ENCODE measurements at places on chromosomes 4 and X.

- no peak for DNase-seq
Observed at GRCh38 chr4:62235911-62236310, 1035.8 kb downstream of the ADGRL3 start.

DNA sequence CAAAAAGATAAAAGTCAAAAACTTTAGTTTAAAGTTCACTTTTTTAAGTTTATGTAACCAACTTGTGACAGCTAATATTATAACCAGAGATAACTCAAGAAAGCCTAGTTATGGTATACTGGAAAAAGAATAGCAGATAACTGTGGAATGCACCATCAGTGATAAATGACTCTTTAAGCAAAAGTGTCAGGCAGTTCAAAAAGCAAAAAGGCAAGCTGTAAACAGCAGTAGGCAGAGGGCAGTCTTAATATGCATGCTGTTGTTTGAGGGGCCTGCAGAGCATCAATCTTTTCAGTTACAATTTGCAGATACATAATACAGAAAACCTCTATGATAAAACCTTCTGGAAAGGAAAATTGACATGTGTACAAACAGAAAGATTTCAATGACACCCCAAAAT is 81.8 kb upstream of the JADE1 start:
- DNase-seq, result no peak

DNA sequence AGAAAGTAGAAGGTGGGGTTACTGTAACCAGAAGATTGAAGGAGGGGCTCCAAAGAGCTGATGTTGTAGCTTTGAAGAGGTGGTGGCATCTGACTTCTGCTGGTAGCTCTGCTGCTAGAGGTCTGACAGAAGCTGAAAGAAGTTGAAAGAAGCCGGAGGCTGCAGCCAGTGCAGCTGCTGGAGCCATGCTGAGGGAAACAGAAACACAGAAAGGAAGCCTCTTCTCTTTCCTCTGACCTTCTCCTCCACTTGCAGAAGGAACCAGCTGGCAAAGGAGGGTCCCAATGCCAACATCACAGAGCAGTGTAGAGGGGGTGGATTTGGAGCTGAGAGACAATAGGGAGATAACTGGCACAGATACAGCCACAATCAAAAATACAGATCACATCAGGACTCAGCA is 89.3 kb upstream of the HHIP start:
- no peak for DNase-seq

GRCh38 chr4:26583538-26583864 is 383 bp upstream of the TBC1D19 start:
- DNase-seq, result peak; percentile 45

- DNase-seq, result no peak
Observed at GRCh38 chrX:32572644-32573043, 638.7 kb downstream of the DMD start.

DNA sequence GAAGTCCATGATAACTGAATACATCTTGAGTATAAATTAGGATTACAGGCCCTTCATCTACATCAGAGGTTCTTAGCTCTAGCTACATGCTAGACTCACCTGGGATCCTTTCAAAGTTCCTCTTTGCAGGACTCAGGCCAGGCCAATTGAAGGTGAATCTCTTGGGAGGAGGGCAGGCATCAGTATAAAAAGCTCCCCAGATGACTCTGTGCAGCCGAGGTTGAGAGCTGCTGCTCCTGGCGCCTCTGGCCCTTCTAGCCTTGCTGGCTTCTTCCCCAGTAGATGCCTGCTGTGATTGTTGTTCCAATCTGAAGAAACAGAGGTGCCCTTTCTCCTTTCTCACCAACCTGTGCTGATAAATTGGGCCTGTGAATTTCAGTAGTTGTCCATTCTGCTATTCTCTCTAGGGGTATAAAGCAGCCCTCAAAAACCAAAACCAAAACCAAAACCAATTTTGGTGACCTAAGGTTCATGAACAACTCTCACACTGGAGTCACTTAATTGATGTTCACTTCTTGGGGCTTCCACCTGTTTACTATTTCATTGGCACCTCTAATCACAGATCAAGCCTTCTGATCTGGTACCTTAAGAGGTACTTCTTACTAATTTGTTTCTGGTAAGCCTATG is 78.7 kb downstream of the SUPT20HL2 start:
- no peak for DNase-seq

GRCh38 chr4:80726471-80726870 is 304.0 kb upstream of the BMP3 start:
- DNase-seq, result no peak

GRCh38 chr4:113145519-113146291 is 96.3 kb downstream of the ANK2 start:
- no peak for DNase-seq

GRCh38 chrX:153057281-153057680 is 1.0 kb downstream of the PNMA3 start:
- no peak for DNase-seq

DNA sequence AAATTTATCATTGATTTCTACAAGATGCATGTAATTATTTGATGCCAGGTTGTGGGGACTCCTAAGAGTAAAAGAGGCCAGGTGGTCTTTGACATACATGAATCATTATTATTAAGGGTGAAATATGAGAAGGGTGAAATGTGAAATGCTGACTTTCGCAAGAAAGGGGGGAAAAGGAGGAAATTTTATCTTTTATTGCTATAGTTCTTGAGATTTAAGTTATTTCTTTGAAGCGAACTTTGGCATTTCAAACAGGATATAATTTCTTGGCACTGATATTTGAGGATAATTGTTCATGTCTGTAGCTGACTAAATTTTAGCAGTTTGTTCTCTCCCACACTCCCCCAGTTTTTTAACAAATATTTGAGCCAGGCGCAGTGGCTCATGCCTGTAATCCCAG is 80.1 kb downstream of the TMEM131L start:
- no peak for DNase-seq

All from DMS79 treated with DMSO at 0.1 percent for 48 hours (cell line).